Camera-type eye (tissue), 1 donor: ENCODE measurements at places on chromosomes 11 and 22. TPM values are rescaled to one million over a fixed set of nuclear protein-coding genes. Genes with fewer than 3 reads are reported as not detected.

SHISA8 gene
- total RNA-seq, result 0.55 TPM

OR5L2 gene
- not detected for total RNA-seq

OR4C15 gene
- not detected for total RNA-seq

OVOL1 gene
- total RNA-seq, result 0.49 TPM

CRYBB3 gene
- total RNA-seq, result 325 TPM

KRTAP5-11 gene
- total RNA-seq, result not detected

SMPD1 gene
- total RNA-seq, result 31.7 TPM

PAMR1 gene
- 20.3 TPM for total RNA-seq

MYBPC3 gene
- 0.11 TPM for total RNA-seq

FLRT1 gene
- total RNA-seq, result 14.0 TPM

EIF3M gene
- 318 TPM for total RNA-seq

EPS8L2 gene
- 14.1 TPM for total RNA-seq

OSBPL5 gene
- 30.2 TPM for total RNA-seq

TBC1D10A gene
- 13.7 TPM for total RNA-seq

PES1 gene
- 42.1 TPM for total RNA-seq

ABCC8 gene
- total RNA-seq, result 10.6 TPM

TMEM138 gene
- total RNA-seq, result 31.0 TPM

PLAAT4 gene
- total RNA-seq, result 9.8 TPM

ZNF70 gene
- 11.4 TPM for total RNA-seq

GLB1L3 gene
- 0.71 TPM for total RNA-seq

CELF1 gene
- total RNA-seq, result 227 TPM

MOGAT2 gene
- not detected for total RNA-seq

MAPK12 gene
- 18.9 TPM for total RNA-seq

SEPTIN3 gene
- total RNA-seq, result 47.3 TPM

ZFPL1 gene
- 28.7 TPM for total RNA-seq

P2RY2 gene
- total RNA-seq, result 3.8 TPM

MMP12 gene
- total RNA-seq, result not detected

MS4A6E gene
- total RNA-seq, result not detected

TM7SF2 gene
- 45.1 TPM for total RNA-seq

C11orf87 gene
- 6.3 TPM for total RNA-seq

TMPRSS5 gene
- 5.1 TPM for total RNA-seq

UCP2 gene
- 47.4 TPM for total RNA-seq

SMC1B gene
- total RNA-seq, result 0.11 TPM
